ENCODE measurements at places on chromosomes 7 and 10.
A peak's percentile ranks its signal among the peaks of the same experiment; 100 is the strongest.

GRCh38 chr10:56472978-56473377, 111.9 kb upstream of the ZWINT start:
- no peak for DNase-seq

DNA sequence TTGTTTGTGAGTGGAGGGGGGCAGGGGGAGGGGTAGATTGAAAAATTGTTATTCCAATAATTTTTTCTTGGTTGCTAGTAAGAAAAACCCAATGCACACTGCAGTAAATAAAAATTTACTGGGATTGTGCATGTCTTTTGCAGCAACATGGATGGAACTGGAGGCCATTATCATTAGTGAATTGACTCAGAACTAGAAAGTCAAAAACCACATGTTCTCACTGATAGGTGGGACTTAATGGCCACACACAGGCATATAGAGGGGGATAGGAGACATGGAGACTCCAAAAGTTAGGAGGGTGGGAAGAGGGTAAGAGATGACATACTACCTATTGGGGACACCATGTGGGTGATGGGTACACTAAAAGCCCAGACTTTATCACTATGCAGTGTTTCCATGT, 67.2 kb downstream of the BUB3 start:
- DNase-seq, result no peak

DNA sequence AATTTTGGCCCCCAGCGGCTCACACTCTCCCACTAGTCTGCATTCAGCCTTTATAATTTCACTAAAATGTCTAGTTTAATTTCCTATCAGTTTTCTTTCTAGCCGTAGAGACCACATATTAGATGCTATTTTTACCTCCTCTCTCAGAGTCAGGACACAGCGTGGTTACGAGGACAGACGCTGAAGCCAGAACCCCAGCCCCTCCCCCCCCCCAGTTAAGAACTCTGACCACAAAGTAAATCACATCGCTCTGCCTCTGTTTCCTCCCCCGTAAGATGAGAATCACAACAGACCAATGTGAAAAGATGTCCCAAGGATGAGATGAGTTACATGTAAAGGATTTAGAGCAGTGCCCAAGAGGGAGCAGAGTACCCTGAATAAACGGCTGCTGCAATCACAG, 11.1 kb upstream of the TARP start:
- no peak for DNase-seq

- DNase-seq, result no peak
Observed at GRCh38 chr10:22464966-22465629, 119.8 kb downstream of the SPAG6 start.

- no peak for DNase-seq
Observed at GRCh38 chr7:113109718-113110117, 8.6 kb downstream of the SMIM30 start.

DNA sequence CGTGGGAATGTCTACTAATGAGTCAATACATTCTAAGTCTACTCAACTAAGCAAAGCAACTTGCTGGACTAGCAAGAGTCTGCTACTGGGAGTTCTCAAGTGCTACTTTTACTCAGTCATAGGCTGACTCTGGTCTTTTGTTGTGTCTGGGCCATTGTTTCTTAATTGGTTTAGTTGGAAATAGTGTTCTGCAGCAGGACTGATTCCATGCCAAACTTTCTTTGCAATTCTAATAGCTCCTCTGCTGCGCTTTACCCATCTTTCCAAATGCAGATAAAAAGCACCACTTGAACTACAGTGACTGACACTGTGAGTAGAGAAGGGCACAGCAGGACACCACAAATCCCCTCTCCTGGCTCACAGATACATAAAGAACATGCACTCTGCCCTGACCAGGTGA, 125.7 kb downstream of the CD36 start:
- no peak for DNase-seq

DNA sequence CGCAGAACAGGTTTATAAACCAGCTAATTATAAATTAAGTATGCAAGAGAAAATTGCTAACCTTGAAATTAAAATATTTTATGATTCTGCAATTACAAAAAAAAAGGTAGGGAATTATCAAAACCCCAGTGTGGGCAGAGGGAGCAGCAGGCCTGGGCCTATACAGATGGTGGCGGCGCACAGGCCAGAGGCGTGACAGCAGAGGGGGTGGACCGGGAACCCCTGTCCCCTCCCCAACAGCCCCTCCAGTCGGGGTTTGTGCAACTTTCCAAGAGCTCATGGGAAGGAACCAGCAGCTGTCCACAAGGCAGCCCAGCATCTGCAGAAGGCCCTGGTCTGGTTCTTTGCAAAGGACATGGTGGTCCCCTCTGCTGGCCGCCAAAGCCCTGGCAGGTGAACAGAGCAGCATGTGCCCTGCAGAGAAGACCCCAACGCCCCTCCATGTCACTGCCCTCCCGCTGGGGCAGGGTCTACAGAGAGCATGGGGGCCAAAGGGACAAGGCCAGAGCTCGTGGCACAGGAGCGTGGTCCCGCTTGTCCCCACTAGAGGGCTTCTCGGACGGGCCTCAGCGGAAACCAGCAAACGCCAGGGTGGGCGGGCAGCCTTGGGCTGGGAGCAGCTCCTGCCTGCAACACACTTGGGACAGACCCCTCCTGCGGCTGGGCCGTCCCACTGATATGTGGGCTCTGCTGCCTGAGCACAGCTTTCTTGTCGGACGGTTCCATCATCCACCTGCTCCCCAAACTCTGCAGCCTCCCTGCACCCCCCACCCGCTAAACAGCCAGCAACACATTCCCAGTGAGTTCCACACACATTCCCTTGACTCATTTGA, 75.1 kb downstream of the EBF3 start:
- peak; percentile 13 for DNase-seq

All from stimulated activated CD4-positive, alpha-beta T cell treated with anti-CD3 and anti-CD28 coated beads, Interleukin-2, amount 100 ng/mL, for 4 hours (primary cell).